HFFc6 (cell line): ENCODE measurements at places on chromosomes 12 and 14.

GRCh38 chr14:68377459-68377858, 415.4 kb downstream of the ZFP36L1 start:
- DNase-seq: no peak

- DNase-seq: no peak
These were observed 8.8 kb upstream of the TRAF3 start for GRCh38 chr14:102768223-102769048.

GRCh38 chr14:60101786-60102185, 10.1 kb downstream of the PCNX4 start:
- DNase-seq: no peak

DNA sequence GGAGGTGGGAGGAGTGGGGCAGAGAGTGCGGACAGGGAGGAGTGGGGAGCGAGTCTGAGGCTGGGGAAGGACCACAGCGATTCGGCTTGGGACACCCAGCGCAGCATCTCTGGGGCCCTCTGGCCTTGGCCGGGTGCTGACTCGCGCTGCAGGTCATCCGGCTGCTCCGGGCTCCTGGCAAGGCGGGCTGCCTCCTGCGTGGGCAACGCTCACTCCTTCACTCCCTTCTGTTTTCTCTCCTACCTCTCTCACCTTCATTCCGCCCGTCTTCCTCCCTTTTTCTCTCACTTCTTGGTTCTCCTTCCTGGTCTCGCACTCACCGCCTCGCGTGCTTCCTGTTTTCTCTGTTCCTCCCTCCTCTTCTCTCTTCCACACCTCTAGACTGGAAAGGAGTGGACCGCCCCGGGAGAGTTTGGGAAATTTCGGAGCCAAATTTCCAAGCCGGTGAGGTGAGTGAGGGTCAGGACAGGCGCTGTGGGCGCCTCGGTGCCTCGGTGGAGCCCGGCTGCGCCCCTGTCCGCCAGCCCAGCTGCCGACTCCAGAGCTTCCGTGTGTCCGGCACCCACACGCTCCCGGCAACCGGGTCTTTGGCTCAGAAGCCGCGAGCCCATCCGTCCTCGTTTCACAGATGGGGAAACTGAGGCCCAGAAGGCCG, 86.7 kb downstream of the B4GALNT3 start:
- DNase-seq: no peak

DNA sequence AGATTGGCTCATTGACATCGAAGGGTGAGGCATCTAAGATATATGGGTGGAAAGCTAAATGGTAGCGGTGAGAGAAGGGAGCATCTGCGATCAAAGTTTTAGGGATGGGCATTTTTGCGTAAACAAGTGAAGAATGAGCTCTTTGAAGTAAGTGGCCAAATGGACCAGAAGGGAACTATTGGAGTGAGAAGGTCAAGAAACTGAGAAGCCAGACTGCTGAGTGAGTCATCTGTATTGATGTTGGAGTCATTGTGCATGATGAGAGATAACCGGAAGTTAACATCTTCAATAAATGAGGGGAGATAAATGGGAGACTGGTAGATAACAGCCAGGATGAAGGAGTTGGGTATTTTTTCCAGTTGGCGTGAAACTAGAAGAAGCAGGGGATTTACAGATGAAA, 271.9 kb upstream of the PDE3A start:
- DNase-seq: no peak

DNA sequence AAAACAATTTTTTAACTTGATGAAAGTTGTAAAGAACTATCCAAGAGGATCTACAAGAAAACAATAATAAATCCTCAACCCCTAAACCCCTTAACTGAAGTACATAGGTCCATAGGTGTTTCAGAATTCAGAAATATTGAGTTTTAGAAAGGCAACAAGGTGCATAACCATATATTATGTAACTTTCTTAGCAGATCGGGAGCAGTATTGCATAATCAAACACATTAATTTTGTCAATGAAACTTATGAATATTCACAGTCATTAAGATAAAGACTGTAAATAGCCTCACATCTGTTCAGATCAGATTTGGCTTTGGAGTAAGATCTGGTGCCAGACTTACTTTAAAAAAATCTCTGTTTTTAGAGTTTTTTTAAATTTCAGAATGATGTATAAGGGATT, 647.1 kb upstream of the FLRT2 start:
- DNase-seq: no peak

GRCh38 chr12:24791622-24792021, 157.3 kb downstream of the BCAT1 start:
- no peak for DNase-seq

DNA sequence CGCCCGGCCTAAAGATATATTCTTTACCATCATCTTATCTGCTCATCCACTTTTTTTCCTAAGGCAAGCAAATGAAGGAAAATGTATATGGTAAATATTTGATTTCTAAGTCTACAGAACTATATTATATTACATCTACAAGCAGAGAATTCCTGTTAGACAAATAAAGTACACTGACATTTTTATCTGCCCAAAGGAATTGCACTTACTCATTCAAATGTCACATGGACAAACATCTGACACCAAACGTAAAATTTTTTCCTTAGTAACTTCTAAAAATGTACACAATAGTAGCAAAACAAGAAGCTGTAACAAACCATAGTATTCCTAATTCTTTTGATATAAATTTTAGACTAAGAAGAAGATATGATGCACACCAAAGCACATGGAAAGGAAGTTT, 51.0 kb downstream of the SPPL3 start:
- DNase-seq: peak; percentile 52

DNA sequence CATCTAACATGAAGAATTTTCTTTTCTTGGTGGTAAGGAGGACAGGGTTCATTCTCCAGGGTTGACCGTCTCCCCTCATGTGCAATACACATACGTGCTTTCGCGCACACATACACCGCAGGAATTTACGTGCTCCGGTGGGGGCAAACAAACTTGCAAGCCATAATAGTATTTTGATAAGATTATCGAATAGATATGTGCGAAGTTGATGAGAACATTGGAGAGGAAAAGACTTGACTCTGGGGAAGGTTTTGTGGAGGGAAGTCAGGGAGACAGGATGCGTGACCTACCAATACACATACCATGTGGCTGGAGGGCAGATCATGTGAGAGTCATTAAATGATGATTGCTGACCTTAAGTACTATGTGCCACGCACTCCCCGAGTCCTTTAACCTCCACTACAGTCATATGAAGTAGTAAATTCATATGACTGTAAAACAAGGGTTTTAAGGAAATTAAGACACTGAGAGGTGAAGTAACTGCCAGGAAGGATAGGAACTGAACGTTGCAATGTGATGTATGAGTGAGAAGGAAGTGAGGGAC, 921 bp downstream of the RAD51B start:
- DNase-seq: no peak

GRCh38 chr14:84340938-84341337, 1189.0 kb upstream of the FLRT2 start:
- no peak for DNase-seq

GRCh38 chr12:24803430-24804245, 145.3 kb downstream of the BCAT1 start:
- no peak for DNase-seq

DNA sequence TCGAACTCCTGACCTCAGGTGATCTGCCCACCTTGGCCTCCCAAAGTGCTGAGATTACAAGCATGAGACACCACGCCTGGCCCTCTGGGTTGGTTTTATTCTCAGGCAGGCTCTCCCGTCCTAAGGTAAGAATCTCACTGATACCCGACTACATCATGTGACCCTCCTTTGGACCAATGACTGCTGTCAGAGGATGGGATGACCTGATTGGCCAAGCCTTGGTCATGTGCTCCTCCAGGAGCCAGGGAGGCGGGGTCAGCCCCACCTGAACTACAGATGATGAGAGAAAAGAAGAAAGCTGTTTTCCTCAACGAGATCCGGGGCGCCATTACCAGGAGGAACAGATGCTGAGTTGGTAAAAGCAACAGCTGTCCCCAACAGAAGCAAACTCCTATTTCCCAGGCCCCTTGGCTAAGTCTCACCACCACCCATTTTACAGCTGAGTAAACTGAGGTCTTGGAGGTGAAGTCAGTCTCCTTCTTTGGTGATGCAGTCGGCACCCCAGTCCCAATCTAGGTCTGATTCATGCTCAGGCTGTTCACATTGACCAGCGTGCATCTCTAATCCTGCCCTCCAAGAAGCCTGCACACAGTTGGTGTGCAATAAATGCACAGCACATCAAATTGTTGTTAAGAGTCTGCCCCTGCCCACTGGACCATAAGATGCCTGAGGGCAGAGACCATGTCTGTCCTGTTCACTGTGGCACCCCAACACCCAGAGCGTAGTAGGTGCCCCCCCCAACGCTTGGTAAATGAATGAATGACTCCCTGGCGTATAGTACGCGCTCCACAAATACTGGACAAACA, 118.8 kb downstream of the SCARB1 start:
- no peak for DNase-seq

- no peak for DNase-seq
These were observed 35.2 kb upstream of the IFT81 start for GRCh38 chr12:110088936-110089335.

- DNase-seq: no peak
These were observed 180.8 kb downstream of the ADCK1 start for GRCh38 chr14:77980475-77981321.

DNA sequence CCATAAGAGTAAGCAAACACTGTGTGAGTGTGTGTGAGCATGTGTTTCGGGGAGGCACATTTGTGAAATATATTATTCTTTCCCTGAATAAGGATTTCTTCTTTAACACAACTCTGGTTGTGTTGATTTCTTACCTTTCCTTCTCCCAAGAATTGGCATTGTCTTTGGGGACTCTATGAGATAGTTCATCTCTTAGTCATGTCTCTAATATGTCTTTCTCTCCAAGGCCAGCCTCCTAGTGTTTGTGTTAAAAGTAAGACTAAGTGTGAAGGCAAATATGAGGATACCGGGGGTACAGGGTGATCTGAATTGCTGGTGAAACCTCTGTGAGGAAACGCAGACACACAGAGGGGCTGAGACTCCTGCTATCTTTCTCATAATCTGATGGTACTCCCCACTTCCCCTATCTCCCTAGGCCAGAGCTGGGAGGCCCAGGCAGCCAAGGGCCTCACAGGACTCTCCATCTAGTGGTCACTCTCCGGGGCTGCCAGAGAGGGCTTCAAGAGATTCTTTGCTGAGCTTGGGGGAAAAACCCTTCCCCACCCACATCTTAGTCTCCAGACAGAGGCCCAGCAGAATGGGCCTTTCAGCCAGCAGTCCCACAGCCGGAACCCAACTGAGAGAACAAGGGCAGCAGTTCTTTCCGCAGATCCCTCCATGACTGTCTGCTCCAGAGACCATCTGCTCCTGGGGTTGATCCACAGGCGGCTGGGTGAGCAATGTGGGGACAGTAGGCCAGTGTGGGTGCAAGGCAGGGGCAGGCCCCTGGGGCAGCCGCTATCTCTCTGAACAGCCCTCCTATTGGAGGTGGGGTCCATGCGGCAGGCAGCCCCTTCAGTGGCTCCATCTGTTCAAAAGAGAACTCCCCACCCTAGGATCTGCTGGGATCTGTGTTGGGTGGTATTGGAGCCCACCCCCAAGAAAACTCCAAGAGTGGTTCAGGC, 5.8 kb upstream of the HOXC12 start:
- no peak for DNase-seq

GRCh38 chr12:94650143-94651056, at the start of gene TMCC3:
TMCC3 (minus strand) TSS chr12:94650557; CDS start chr12:94650430, 127 bp downstream.
- DNase-seq: no peak

- peak; percentile 63 for DNase-seq
These were observed 146.8 kb upstream of the KITLG start for GRCh38 chr12:88726806-88727720.

DNA sequence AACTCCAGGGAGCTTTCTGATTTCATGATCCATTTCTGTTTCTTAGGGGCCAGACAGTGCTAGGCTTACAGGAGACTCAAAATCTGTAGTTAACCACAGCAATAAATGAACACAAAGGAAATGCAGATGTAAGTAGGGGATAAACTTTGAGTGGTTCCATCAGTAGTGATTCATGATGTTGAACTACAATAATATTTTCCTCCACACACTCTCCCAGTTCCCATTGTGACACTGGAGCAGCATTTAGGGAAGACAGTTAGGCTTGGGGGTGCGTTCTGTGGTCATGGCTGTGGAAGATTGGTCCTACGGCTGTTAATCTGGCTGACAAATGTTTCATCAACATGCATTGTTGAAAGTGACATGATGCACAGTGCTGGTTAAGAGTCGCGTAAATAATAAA, 66.9 kb downstream of the HMGA2 start:
- peak; percentile 64 for DNase-seq

DNA sequence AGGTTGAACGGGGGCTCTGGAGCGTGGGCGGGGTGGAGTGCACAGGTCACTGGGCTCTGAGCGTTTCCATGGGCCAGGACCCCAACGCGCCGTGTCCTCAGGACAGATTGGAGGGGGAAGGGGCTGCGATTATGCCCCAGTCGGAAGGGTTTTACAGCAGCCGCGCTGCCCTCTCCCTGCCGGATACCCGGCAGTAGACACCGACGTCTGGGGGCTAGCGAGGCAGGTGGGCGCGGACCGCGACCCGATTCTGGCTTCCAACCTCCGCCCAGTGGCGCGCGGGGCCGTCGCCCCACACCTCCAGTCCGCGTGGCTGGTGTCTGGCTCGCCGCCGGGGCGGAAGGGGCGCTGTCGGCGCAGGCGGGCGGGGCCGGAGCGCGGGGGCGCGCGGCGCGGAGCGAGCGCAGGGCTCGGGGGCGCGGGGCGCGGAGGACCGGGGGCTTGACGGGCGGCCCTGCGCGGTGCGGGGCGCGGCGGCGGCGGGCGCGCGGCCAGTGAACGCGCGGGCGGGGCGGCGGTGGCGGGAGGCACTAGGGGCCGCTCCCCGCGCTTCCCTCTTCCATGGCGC, 2.4 kb upstream of the KIF26A start:
- DNase-seq: no peak

DNA sequence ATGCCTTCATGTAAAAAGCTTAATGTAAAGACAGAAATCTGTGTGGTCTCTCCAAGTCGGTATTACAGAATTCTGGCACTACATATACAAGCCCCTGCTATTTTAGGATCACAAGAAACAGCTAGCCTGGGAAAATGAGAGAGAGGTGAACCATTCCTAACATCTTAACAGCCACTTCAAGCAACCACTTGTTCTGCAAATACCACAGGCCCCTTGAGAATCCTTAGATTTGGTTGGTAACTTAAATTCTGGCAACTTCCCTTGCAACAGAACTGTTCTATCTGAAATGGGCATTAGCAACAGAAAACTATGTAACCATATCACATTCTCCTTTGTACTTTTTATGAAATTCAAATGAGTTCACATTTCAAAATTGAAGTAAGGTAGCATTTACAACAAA, 68.5 kb downstream of the SPPL3 start:
- DNase-seq: no peak

DNA sequence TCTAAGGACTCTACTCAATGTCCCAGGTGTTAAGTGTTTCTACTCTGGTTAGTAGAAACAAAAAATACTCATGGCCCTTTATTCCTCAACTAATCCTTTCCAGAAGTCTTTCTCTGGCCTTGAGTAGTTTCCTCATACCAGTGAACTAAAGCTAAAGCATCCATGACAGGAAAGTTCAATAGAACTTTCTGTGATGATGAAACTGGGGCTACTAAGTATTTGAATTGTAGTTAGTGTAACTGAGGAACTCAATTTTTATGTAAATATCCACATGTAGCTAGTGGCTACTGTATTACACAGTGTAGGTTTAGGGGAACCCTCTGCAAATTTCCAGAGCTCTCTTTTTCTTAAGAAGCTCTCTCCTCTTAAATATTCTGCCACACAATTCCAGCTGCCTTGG, 63.7 kb downstream of the R3HDM2 start:
- DNase-seq: no peak

- no peak for DNase-seq
These were observed 569 bp upstream of the RGS6 start for GRCh38 chr14:71931492-71932228.
